Fibroblast of skin of left quadriceps (primary cell): ENCODE measurements at places on chromosomes 1 and 21.
A peak's percentile ranks its signal among the peaks of the same experiment; 100 is the strongest.

- DNase-seq = no peak
Observed at GRCh38 chr1:241985787-241986186, 13.1 kb downstream of the MAP1LC3C start.

- DNase-seq = peak; percentile 8
Observed at GRCh38 chr1:176949033-176949662, 215.4 kb downstream of the ASTN1 start.

GRCh38 chr1:35856964-35857363 is 26.0 kb upstream of the AGO1 start:
- DNase-seq = no peak

DNA sequence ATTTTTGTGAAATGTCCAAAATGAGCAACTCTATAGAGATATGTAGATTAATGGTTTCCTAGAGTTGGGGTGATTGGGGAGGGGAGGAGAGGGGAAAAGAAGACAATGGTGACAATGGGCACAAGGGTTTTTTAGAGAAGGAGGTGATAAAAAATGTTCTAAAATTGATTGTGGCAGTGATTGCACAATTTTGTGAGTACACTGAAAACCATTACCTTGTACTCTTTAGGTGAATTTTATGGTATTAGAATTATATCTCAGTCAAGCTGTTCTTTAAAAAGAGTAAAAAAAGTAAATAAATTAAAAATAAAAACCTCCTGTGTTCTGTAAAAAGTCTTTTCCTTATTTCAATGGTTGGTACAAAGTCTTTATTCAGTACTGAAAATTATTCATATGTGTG is 330.2 kb downstream of the PTBP2 start:
- no peak for DNase-seq

DNA sequence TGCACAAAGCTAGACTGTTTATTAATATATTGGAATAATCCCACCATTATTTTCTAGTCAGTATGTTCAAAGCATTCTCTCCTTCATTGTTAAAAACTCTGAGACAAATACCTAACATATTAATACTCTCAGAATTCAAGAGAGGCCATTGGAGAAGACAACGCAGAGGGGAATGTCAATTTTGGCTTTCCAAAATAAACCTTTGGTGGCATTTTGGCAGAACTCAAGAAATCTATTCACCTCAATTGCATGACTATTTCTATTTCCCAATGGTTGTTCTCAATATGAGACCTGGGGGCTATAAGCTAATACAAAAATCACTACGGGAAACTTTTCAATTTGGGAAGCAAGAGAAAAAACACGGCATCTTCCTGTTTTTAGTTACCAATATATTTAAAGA is 58.5 kb downstream of the RUSC1 start:
- DNase-seq = no peak

DNA sequence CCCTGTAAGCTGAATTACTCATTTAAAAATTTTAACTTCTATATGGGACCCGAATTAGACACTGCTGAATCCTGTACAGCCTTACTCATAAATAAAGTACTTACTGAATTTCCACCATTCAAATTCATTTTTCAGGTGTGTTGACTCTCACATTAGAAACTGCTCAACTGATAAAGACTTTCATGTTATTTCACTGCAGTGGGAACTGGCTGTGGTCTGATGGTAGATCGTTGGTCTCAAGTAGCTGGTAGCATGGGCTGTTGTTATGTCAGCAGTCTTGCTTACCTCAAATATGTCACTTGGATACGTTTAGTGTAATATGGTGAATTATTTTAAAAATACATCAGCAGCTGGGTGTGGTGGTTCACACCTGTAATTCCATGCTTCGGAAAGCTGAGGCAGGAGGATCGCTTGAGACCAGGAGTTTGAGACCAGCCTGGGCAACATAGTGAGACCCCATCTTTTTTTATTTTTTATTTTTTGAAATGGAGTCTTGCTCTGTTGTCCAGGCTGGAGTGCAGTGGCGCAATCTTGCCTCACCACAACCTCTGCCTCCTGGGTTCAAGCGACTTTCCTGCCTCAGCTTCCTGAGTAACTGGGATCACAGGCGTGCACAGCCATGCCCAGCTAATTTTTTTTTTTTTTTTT is 10.4 kb downstream of the DEGS1 start:
- DNase-seq = no peak

DNA sequence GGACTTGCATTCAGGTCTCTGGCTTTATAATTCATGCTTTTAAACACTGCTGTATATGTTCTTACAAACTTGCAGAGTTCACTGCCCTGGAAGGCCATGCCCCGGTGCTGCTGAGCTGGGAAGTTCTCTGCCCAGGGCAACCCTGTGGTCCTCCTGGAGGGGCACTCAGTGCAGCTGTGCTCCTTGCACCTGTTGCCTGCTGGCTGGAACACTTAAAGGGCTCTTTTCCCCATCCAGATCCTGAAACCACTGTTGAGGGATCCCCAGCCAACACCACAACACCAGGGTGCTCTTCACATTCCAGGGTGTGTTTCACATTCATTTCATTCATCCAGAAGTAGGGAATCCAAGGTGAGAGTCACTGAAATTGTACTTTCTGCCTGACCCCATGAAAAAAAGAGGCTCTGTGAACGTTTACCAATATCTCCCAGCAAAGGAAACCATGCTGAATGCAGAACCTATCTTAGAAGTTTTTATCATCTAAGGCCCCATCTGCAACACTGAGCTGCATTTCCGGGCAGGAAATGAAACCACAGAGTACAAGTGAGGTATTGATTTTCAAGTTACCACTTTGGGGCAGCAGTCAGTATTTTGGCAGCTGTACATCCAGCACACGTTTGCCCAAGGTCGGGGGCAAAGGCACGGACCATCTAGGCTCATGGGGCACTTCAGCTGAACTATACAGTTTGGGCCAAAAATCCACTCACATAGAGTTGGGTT is 16.4 kb upstream of the KIAA0040 start:
- DNase-seq = no peak

DNA sequence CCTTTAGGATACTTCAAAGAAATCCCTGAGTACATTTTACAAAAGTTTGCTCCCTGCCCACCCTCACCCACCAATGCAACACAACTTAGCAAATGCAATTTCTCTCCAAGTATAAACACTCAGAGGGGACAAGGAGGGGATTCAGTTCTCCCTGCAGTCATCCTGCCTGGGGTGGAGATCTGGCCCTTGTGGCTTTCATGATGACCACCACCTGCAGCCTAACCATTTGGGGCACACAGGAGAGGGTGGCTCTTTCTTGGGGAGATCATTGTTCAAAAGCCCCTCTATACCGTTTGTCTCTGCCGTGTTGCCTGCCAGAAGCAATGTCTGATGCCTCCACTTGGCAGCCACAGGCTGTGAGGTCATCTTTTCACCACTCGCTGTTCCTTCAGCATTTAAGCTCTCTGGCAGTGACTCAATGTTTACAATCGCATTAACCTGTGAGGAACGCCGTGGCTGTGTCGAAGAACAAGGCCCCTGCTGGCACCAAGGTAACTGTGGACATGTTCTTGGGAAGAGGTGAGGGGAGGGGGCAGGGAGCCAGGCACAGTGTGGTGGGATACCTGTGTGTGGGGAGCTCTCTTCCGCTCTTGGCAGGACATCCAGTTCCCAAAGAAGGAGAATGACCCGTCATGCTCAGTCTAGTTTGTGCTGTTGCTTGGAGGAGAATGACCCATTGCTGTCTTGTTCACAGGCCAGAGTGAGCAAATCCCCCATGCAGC is 103.9 kb upstream of the DUSP10 start:
- peak; percentile 35 for DNase-seq

- no peak for DNase-seq
Observed at GRCh38 chr1:72462186-72462905, 180.0 kb upstream of the NEGR1 start.

- no peak for DNase-seq
Observed at GRCh38 chr1:222829868-222830267, 15.0 kb downstream of the DISP1 start.

GRCh38 chr21:32389337-32390015 is 3.3 kb downstream of the URB1 start:
- DNase-seq = no peak

DNA sequence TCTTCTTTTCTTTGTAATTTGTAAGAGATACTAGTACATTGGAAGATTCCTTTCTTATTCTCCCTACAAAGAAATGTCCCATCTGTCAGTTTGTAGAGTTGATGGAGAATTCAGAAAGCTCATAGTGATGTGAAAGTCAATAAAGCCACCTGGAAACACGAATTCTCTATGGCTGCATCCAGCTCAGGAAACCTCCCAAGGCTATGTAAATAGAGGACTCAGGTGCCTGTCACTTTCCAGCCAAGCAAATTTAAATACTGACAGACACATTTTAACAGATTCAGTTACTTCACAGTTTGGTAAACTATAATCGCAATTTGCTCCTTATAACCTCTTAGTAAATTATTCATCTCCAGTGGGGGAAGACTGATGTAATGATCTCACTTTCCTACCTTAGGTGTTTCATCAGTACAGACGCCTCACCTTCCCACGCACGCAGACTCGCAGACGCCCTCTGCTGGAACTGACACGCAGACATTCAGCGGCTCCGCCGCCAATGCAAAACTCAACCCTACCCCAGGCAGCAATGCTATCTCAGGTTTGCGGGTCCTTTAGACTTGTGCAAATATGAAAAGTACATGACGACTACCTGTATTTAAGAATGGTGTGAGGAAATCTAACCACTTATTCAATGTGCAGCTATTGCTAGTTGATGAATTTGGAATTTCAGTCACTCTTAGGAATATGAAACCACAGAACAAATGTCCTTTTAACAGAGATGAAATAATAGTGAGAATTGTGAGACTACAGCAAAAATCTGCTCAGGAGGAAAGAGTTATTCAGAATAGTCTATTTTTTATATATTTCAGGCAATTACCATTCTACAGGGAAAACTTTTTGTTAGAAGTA is 60.6 kb downstream of the PTPRC start:
- no peak for DNase-seq

- DNase-seq = no peak
Observed at GRCh38 chr1:211521102-211521815, 29.3 kb upstream of the RD3 start.

- DNase-seq = no peak
Observed at GRCh38 chr1:29388884-29389283, 152.6 kb downstream of the PTPRU start.

- DNase-seq = no peak
Observed at GRCh38 chr1:151905070-151905442, 4.3 kb downstream of the THEM4 start.

- no peak for DNase-seq
Observed at GRCh38 chr1:26237230-26237966, 3.4 kb downstream of the CEP85 start.

GRCh38 chr1:234885601-234886000 is 243.0 kb downstream of the TOMM20 start:
- DNase-seq = no peak

GRCh38 chr1:80896781-80897356 is 903.9 kb upstream of the ADGRL2 start:
- DNase-seq = no peak

GRCh38 chr21:29431680-29432079 is 133.0 kb downstream of the BACH1 start:
- no peak for DNase-seq
